ENCODE measurements at places on chromosomes 3 and 15. TPM values are rescaled to one million over a fixed set of nuclear protein-coding genes. Genes with fewer than 3 reads are reported as not detected.

NMNAT3 gene
- 4.9 TPM for total RNA-seq

RCCD1 gene
- total RNA-seq: 5.1 TPM

FBXL2 gene
- total RNA-seq: 10.1 TPM

PDIA5 gene
- 29.5 TPM for total RNA-seq

TRH gene
- total RNA-seq: not detected

OR5K3 gene
- total RNA-seq: not detected

Measured in posterior vena cava (tissue), 2 donors.